OCI-LY7 (cell line): ENCODE measurements at places on chromosomes 13 and 19.
A peak's percentile ranks its signal among the peaks of the same experiment; 100 is the strongest.

DNA sequence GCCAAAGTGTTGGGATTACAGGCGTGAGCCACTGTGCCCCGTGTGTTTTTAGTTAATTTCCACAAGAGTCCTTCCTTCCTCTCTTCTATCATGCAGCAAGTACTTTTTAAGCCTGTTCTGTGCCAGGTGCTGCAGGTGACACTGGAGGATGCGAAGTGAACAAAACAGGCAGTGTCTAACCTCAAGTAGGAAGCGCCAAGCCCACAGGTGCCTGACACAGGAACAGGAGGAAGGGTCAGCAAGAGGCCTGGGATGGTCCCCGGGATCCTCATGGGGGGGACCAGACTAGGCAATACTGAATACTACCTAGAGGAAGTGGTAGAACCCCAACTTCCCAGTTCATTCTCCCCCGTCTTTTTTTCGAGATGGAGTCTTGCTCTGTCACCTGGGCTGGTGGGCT, 1.8 kb upstream of the CALR start:
- peak; percentile 75 for DNase-seq

GRCh38 chr19:41330481-41330880, 20.5 kb downstream of the CCDC97 start:
- DNase-seq, result no peak

DNA sequence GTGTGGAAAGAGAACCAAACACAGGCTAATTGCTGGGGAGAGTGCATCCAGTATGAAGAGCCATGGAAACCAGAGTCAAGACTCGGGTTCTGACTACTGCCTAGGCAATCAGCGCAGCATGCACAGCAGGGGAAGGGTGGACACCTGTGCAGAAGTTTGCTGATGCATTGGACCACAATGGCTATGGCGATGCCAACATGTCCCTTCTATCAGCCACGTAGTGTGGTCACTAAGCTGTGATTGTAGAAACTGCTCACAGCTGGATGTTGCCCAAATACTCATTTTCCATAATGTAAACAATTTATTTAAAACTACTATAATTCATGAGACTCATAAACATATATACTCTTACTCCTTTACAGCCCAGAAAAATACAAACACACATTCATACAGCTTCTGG, 1718.2 kb downstream of the EFNB2 start:
- no peak for DNase-seq

- no peak for DNase-seq
These were observed 85.8 kb downstream of the SLC10A2 start for GRCh38 chr13:102980331-102980982.

- no peak for DNase-seq
These were observed 175.6 kb downstream of the SHISA2 start for GRCh38 chr13:25876247-25876646.

- DNase-seq, result no peak
These were observed 142.3 kb downstream of the CACNA1A start for GRCh38 chr19:13363954-13364353.
